ENCODE measurements at places on chromosomes 13 and 19.

GRCh38 chr19:48966541-48967345, 1.6 kb downstream of the FTL start:
- no peak for DNase-seq

GRCh38 chr13:50071379-50071778, 56.1 kb downstream of the KCNRG start:
- no peak for DNase-seq

- DNase-seq, result peak; percentile 92
Observed at GRCh38 chr13:48749699-48750473, 96.2 kb downstream of the CYSLTR2 start.

DNA sequence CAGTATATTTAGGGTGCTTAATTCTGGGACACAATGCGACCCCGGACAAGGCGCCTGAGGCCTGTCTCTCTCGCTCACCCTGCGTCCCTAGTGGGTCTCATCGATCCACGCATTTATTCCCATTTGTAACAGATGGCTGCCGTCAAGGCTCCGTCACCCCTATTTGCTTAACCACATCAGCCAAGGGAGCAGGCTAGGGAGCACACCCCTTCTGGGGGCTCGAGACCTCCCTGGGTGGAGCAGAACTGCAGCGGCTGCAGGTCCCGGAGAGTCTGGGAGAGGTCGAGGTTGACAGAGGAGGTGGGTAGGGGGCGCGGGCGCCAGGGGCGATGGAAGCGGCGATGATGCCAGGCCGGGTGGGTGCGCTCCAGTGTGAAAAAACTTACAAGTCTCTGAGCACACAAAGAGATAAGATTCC, 507 bp downstream of the ALG5 start:
- DNase-seq, result no peak

DNA sequence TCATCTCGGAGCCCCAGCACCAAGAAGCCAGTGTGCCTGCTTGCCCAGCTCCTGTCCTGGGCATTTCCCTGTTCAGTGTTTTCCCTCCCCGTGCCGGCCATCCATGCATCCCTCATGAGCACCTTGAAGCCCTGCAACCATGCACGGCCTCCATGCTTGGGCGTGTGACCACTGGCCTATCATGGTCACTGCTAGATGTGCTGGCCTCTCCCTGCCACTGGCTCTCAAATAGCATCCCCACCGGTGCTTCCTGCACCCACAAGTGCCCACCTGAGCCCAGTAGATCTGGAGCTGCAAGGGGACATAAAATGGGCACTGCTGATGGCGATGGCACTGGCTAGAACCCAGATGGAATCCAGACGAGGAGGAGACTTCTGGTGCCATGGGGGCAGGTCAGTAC, 126.0 kb downstream of the TUBA3C start:
- DNase-seq, result no peak

DNA sequence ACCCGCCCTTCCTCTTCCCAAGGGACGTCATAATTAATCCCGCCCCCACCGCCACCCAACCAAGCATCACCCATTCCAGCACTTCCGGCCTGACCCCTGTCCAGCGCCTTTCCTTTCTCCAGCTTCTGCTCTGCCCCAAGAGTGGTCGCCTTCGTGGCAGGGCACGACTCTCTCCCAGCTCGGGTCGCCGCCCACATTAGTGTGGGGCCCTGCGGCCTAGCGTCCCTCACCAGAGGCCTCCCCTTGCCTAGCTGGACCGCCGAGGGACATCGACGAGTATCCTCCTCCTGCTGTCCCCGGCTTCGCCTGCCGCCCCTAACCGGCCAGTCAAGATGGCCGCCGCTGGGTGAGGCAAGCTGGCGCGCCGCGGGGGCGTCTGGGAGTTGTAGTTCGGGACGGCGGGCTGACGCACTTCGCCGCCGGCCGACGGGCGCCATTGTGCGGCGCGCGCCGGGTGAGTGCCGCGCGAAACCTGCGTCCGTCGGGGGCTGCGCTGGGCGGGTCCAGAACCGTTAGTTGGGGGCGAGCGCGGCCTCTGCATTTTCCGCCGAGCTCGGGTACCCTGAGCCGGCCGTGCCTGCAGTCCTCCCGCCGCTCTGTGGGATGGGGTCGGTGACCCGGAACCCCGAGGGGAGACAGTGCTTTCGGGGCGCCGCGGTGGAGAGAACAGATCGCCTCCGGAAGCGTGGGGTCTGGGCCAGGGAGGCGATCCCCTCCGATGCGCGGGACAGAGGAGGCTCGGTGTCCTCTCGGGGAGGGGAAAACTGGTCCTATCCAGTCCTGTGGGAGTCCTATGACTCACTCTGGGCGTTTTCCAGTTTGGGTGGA, at the start of gene ZNF274:
Gene ZNF274 (plus strand): TSS at position 73 of the 828 bp plus-strand sequence. CDS start 905 bp downstream, outside the sequence.
- DNase-seq, result peak; percentile 77

DNA sequence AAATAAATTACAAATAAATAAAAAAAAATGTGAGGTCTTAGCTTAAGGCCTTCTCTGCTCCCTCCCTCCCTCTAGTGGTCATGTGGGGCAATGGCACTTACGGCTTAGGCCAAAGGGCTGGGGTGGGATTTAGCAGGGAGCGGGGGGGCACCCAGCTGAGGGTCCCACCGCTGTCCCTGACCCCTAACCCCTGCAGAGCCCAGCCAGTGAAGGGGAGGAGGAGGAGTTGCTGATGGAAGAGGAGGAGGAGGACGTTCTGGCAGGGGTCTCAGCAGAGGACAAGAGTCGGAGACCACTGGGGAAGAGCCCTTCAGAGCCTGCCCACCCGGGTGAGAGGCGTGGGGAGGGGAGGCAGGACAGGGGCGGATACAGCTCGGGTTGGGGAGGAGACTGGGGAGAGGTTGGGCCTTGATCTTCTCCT, 9.3 kb downstream of the MPND start:
- no peak for DNase-seq

- no peak for DNase-seq
Observed at GRCh38 chr13:49561062-49561410, 24.3 kb downstream of the RCBTB1 start.

DNA sequence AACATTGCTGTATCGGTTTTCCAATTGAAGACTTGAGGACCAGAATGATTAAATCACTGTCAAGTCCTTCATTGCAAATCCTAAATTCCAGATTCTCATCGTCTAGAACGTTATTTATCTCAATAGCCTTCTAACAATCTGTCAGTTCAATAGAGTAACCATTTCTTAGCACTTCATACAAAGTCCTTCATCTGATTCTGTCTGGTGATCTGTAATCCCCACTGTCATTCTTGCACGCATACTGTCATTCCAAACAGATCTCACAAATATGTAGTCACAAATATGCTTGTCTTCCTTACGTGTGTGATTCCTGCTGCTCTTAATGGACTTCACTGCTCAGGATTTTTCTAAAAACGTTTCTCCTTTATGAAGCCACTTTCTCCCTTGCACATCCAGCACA, 1197.5 kb downstream of the EFNB2 start:
- no peak for DNase-seq

DNA sequence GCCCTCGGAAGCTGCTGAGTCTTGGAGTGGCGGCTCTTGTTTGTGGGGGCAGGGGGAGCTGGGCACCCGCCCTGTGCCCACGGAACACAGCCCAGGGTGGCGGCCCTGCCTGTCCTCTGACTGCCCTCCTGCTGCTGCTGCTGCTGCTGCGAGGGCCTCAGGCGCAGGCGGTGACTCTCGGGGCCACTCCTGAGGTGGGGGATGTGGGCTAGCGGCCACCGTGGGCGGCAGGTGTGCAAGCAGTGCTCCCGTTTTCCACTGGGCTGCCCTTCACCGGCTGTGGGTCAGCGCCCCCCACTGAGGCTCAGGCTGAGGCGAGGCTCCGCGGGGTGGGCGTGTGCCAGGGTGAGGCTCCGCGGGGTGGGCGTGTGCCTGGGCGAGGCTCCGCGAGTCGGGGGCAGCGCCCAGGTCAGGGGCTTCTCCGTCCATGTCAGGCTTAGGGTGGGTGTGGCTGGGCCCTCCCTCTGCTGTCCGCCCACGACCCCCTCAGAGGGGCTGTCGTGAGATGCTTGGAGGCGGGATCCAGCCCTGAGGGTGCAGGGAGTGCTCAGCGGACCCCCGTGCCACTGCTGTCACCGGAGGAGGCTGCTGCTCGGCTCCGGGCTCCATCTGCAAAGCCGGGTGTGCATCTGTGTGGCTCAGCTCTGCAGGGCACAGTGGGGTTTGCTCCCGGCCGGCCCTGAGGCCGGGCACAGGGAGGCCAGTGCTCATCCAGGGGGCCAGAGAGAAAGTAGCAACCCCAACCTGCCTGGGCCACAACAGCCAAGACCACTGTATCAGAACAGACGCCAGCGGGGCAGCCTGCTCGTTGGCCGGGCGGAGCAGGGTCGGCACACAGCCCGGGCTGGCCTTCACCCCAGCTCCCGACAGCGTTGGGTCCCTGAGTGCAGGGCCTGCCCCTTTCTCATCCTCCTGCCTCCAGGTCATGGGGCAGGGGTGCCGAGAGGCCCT, 14.5 kb downstream of the CSNK1G2 start:
- DNase-seq, result no peak

All from AG09309 (cell line).